ENCODE measurements at places on chromosomes 11 and 22.

- no peak for DNase-seq
Observed at GRCh38 chr22:23874871-23875270, 17.2 kb downstream of the SLC2A11 start.

GRCh38 chr22:37089434-37089833 is 20.1 kb downstream of the TMPRSS6 start:
- no peak for DNase-seq

GRCh38 chr11:126841999-126842398 is 158.6 kb downstream of the KIRREL3 start:
- no peak for DNase-seq

GRCh38 chr22:49532869-49533802 is 294.5 kb downstream of the BRD1 start:
- DNase-seq = no peak
